Activated CD4-positive, alpha-beta T cell treated with anti-CD3 and anti-CD28 coated beads, Interleukin-2, amount 50 U/mL, for 4 hours (primary cell): ENCODE measurements at places on chromosomes 6 and 20.
A peak's percentile ranks its signal among the peaks of the same experiment; 100 is the strongest.

DNA sequence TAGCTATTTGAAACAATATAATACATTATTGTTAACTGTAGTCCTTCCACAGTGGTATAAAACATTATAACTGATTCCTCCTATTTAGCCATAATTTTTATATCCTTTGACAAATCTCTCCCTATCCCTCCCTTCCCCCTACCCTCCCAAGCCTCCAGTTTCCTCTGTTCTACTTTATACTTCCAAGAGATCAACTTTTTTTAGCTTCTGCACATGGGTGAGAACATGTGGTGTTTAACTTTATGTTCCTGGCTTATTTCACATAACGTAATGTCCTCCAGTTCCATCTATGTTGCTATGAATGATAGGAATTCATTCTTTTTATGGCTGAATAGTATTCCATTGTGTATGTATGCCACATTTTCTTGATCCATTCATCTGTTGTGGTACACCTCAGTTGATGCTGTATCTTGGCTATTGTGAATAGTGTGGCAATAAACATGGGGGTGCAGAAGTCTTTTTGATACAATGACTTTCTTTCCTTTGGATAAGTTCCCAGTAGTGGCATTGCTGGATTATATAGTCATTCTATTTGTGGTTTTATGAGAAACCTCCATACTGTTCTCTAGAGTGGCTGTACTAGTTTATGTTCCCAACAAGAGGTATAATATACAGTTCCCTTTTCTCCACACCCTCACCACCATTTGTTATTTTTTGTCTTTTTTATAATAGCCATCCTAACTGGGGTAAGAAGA is 205.0 kb downstream of the KCNQ5 start:
- DNase-seq = no peak

GRCh38 chr6:42049948-42050296 is 402 bp upstream of the TAF8 start:
- DNase-seq = peak; percentile 31

- no peak for DNase-seq
Measured at GRCh38 chr6:121653624-121654008, 218.2 kb downstream of the GJA1 start.

- DNase-seq = no peak
Measured at GRCh38 chr20:48709058-48709691, 118.6 kb downstream of the PREX1 start.

DNA sequence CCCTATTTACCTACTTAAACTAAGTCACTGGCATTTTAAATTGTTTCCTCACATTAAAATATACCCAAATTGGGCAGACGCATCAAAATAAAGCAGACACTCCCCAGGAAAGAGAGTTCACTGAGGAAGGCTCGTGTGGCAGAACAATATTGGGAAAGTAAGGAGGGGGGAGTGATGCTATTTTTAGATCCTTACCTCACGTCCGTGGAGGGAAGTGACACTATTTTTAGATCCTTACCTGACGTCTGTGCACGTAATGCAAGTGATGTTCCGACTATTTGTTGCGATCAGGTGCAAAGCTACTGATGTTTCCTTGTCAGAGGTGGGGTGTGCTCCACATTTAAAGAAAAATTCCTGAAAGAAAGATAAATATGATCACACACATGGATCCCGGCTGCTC is 699.2 kb upstream of the AGPAT4 start:
- no peak for DNase-seq

DNA sequence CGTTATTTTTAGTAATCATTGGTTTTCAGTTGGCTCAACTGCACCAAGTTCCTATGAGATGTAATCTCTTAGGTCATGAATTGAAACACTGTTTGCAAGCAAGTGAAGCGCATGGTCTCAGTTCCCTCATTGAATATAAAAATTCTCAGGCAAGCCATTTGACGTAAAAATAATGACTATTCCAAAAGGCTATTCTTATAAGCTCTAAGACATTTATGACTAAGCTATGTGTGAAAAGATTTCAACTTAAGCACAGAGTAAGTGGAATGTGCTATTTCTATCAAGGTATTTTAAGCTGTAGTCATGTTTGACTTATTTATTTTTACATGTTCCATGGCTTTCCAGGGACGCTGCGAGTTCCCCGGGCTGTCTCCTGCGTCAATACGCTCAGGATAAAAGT is 248.5 kb downstream of the THBS2 start:
- DNase-seq = no peak

- DNase-seq = no peak
Measured at GRCh38 chr6:13048113-13048512, 280.2 kb downstream of the TBC1D7 start.

GRCh38 chr6:15401769-15402250 is 155.9 kb downstream of the JARID2 start:
- no peak for DNase-seq

- DNase-seq = no peak
Measured at GRCh38 chr6:142716097-142716496, 228.9 kb downstream of the HIVEP2 start.

GRCh38 chr6:148617530-148617929 is 129.3 kb upstream of the UST start:
- no peak for DNase-seq

GRCh38 chr6:66226109-66226508 is 519.1 kb upstream of the EYS start:
- no peak for DNase-seq

DNA sequence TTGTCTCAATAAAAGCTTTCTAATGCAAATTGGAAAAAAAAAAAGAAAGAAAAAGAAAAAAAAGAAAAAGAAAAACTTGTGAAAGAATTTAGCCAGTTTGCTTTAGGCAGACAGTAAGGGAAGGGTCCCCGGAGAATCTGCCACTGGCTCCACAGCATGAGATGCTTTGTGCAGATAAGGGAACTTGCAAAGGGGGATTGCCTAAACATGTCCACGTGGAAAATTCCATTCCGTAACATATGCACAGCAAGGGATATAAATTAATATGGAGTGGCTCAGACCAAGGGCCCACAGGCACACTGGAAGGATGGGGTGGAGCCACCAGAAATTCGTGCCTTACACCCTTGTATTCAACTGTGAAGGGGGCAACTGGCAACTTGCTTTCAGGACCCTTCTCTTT is 45.4 kb downstream of the MKKS start:
- DNase-seq = no peak

DNA sequence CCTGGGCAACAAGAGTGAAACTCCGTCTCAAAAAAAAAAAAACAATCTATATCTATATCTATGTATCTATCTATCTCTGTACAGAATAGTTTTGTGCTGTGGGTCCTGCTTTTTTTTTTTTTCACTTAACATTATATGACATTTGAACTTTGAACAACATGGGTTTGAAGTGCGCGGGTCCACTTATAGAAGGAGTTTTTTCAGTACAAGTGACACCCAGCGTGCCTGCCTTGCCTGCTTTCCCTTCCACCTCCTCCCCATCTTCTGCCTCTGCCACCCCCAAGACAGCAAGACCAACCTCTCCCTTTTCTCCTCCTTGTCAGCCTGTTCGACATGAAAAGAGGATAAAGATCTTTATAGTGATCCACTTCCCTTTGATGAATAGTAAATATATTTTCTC is 102.2 kb upstream of the KCNG1 start:
- no peak for DNase-seq

DNA sequence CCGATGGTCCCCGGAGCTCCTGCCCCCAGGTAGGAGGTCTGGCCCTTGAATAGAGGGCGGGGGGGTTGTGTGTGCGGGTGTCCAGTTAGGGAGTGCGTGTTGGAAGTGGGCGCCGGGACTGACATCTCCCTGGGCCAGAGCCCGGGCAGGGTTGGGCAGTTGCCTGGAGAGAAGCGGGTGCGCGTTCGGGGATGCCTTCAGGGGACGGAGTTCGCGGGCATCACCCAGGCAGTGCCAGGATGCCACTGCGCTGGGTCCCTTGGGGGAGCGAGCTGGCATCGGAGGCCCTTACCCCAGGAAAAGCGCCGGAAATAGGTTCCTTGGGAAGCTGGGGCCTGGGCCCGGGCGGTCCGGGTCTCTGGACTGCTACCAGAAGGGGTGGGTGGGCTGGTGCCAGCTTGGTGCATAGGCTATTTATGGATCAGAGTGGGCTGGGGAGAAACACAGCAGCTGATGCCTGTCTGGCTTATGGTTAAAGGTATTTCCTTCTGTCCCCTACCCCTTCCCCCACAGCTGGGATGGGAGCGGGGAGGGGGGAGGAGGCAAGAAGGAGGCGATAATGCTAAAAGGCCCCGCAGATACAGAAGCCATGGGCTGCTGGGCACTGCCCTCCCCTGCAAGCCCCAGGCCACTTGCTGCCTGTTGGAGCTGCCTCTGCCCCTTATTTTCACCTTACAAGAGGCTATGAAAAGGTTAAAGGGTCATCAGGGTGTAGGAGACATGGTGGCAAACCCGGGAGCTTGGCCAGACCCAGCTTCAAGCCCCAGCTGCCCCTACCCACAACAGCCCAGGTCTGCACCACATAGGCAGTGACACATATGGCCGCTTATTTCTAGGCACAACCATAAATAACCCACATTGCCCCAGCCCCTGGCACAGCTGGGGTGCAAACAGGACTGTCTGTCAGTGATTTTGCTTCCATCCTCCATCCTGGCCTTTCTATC is 638 bp downstream of the PACSIN1 start:
- no peak for DNase-seq

- no peak for DNase-seq
Measured at GRCh38 chr20:49112596-49113274, 66.6 kb downstream of the CSE1L start.

DNA sequence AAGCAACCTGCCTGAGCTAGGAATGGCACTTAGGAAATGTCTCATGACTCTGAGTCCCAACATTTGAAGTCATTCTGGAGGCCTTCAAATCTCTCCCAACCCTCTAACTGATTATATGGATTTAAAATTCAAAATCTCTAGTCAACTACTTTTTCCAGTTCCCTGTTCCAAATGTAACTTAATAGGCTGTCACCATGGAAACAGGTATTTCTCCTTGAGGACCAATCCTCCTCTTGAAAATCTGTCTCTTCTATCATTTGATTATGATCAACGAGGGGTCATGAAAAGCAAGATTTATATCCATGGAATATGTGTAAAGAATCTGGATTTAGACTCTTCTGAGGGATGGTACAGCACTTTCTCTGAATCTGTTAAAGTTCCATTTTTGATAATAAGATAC is 127.3 kb upstream of the DTNBP1 start:
- no peak for DNase-seq

- DNase-seq = peak; percentile 83
Measured at GRCh38 chr6:27772261-27773001, 139.8 kb downstream of the OR2B2 start.
